ENCODE measurements at places on chromosomes 1 and 21.

DNA sequence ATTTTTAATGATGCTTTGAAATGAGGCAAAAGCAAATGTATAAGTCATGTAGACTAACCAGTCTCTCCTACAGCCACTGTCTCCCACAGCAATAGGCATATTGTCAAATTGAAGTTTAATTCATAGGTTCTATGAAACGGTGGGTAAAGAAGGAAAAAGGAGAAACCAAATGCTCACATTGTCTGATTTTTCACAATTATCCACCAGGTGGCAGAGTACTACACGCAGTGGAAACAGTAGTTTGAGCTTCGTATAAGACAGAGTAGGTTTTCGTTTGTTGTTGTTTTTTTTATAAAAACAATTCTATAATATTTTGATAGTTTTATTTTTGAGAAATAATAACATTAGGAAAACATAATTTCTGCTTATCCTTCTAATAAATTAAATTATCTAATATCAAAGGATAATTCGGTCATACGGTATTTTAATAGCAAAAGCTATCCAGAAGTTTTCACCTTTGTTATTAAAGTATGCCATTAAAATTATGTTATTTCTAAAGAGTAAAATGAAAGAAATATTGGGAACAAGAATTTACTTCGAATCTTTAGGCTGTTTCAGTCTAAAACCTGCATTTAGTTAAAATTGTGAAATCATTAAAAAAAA is 39.1 kb downstream of the TYW3 start:
- DNase-seq: peak; percentile 2

DNA sequence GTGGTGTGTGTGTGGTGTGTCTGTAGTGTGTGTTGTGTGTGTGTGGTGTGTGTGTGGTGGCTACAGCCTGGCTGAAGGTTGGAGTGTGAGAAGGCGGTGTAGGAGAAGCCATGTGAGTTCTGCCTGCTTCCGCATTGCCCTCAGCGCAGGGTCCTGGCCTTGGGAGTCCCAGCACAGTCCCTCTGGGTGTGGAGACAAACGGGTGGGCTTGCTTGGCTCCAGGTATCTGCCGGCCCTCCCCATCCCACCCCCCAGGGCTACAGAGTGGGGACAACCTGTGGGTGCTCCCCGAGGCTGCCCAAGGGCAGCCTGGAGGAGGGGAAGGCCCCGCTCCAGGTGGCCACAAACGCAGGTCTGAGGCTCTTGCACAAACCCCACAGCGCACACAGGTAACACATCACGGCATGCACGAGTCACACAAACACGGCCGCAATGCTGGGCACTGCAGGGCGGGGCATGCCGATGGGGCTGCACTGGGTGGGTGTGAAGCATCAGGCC is 31.7 kb upstream of the ADARB1 start:
- DNase-seq: no peak

DNA sequence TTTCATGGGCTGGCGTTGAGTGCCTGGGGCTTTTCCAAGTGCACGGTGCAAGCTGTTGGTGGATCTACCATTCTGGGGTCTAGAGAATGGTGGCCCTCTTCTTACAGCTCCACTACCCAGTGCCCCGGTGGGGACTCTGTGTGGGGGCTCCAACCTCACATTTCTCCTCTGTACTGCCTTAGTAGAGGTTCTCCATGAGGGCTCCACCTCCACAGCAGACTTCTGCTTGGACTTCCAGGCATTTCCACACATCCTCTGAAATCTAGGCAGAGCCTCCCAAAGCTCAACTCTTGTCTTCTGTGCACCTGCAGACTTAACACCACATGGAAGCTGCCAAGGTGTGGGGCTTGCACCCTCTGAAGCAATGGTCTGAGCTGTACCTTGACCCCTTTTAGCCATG is 82.1 kb downstream of the CCDC18 start:
- no peak for DNase-seq

- no peak for DNase-seq
Measured at GRCh38 chr21:42025376-42026081, 15.4 kb upstream of the ZBTB21 start.

GRCh38 chr1:214901718-214902117 is 180.8 kb upstream of the KCNK2 start:
- no peak for DNase-seq

Measured in nucleus accumbens (tissue), 56 donors.